Naive thymus-derived CD4-positive, alpha-beta T cell (primary cell): ENCODE measurements at places on chromosomes 12 and 14.
A peak's percentile ranks its signal among the peaks of the same experiment; 100 is the strongest.

DNA sequence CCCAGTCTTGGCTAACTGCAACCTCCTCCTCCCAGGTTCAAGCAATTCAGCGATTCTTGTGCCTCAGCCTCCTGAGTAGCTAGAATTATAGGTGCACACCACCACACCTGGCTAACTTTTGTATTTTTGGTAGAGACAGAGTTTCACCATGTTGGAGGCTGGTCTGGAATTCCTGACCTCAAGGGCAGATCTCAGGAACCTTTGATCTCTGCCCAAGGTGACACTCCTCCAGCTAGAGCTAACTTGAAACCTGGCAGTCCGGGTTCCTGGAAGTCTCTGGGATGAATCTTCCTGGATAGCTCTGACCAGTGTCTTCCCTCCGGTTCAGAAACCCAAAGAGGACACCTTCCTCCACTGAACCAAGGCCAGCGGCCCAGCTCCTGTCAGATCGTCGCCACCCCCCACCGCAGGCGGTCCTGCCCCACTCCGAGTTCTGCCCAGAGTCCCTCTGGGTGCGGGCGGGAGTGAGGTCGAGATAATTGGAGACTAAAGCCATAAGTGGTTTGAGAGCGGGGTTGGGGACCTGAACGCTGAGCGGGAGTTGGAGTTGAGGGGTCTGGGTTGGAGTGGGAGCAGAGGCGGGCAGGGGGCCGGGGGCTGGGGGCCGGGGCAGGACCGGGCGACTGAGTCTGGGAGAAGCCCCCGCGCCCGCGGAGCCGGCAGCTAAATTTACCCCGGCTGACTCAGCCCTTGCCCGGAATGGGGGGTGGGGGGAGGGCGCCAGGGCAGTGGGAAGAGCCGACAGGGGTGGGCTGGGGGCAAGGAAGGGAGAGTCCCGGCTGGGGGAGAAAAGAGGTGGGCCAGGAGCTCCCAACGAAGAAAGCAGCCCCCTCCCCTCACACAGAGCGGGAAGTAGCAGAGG, 4.7 kb downstream of the DDN start:
- H3K27me3 ChIP-seq: no peaks in the 10 kb centered on the region
- H3K36me3 ChIP-seq: no peaks in the 10 kb centered on the region
- H3K4me3 ChIP-seq: no peak overlapping the region
- H3K27ac ChIP-seq: no peak overlapping the region
- no peak for DNase-seq

DNA sequence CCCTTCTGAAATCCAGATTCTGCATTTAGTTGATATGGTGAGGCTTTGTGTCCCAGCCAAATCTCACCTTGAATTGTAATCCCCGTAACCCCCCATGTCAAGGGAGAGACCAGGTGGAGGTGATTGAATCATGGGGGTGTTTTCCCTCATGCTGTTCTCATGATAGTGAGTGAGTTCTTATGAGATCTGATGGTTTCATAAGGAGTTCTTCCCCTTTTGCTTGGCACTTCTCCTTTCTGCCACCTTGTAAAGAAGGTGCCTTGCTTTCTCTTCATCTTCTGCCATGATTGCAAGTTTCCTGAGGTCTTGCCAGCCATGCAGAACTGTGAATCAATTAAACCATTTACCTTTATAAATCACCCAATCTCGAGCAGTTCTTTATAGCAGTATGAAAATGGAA, 23.1 kb upstream of the C12orf42 start:
- H3K27ac ChIP-seq: no peak overlapping the region
- no peak for DNase-seq
- H3K36me3 ChIP-seq: no peaks in the 10 kb centered on the region
- no peaks in the 10 kb centered on the region for H3K27me3 ChIP-seq
- no peak overlapping the region for H3K4me3 ChIP-seq

- DNase-seq: no peak
- no peaks in the 10 kb centered on the region for H3K36me3 ChIP-seq
- no peaks in the 10 kb centered on the region for H3K4me1 ChIP-seq
- H3K27me3 ChIP-seq: no peaks in the 10 kb centered on the region
Observed at GRCh38 chr12:42450248-42450647, 124.3 kb downstream of the PPHLN1 start.

GRCh38 chr14:59254146-59254910, 65.9 kb downstream of the DAAM1 start:
- H3K27ac ChIP-seq: no peak overlapping the region
- H3K27me3 ChIP-seq: no peaks in the 10 kb centered on the region
- H3K36me3 ChIP-seq: no peaks in the 10 kb centered on the region

DNA sequence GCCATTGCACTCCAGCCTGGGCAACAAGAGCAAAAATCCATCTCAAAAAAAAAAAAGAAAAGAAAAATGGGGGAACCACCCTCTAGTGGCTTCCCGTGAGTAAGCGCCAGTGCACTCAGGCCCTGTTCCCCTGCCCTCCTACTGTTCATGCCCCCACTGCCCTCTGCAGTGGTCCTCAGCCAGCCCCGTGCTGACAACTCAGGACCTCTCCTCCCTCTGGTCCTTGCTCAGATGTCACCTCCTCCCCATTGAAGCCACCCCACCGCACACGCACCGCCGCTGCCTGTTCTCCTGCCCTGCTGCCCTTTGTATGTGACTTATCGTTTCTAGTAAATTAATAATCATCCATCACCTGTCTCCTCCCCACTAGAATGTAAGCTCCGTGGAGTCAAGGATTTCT, 58.8 kb upstream of the DYNC1H1 start:
- DNase-seq: no peak
- H3K4me1 ChIP-seq: no peaks in the 10 kb centered on the region
- H3K27me3 ChIP-seq: no peaks in the 10 kb centered on the region
- H3K4me3 ChIP-seq: no peak overlapping the region
- peaks cover 76% of the 10 kb centered on the region for H3K36me3 ChIP-seq

DNA sequence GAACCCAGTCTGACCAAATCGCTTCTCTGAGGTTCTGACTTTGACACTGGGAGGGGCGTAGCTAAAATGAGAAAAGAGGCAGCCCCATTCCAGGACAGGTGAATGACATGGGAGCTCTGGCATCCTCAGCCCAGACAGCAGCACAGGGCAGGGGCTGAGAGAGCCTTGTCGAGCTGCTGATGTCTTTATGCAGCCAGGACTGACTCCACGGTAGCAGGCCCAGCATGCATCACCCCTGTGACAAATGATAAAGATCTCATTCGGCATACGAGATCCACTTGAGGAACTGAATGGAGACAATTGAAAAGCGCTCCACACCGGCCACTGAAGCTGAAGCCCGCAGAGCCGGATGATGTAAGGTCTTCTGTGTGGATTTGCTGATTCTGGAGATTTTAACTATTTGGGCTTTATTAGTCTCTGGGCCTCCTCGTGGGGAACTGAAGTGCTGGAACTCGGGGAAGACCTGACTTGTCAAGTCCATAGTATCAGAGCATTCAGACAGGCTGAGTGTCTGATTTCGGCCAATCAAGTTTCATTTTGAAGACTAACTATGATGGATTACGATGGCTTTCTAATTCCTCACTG, 56.9 kb upstream of the MAP1LC3B2 start:
- H3K27me3 ChIP-seq: no peaks in the 10 kb centered on the region
- DNase-seq: no peak
- H3K36me3 ChIP-seq: no peaks in the 10 kb centered on the region
- H3K4me3 ChIP-seq: no peak overlapping the region

- no peaks in the 10 kb centered on the region for H3K27me3 ChIP-seq
- DNase-seq: no peak
- no peaks in the 10 kb centered on the region for H3K36me3 ChIP-seq
- H3K4me1 ChIP-seq: no peaks in the 10 kb centered on the region
Observed at GRCh38 chr14:40410708-40411107, 978.5 kb upstream of the FBXO33 start.

DNA sequence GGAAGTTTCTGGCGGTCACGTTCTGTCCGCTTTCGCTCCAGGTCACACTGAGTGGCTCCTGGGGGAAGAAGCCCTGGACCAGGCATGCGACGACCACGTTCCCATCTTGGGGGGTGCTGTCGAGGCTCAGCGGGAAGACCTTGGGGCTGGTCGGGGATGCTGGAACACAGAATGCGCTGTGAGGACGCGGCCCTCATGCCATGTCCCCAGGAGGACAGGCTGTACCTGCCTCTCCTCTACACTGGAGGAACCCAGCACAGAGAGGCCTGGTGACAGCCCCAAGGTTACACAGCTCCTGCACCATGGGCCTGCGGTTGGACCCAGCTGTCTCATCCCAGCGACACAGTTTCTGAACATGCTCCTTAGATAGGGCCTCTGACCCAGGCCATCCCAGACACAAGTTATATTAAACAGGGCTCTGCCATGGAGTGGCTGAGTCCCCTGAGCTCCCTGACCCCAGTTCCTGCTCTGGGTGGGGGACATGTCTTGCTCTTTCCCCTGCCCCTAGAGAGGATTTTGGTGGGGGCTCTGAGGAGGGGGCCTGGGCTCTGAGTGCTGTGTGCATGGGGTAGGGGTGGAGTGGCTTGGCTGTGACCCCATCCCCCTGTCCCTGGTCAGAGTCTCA, 62.0 kb downstream of the TMEM121 start:
- no peak for DNase-seq
- no peaks in the 10 kb centered on the region for H3K27me3 ChIP-seq
- H3K4me3 ChIP-seq: no peak overlapping the region

DNA sequence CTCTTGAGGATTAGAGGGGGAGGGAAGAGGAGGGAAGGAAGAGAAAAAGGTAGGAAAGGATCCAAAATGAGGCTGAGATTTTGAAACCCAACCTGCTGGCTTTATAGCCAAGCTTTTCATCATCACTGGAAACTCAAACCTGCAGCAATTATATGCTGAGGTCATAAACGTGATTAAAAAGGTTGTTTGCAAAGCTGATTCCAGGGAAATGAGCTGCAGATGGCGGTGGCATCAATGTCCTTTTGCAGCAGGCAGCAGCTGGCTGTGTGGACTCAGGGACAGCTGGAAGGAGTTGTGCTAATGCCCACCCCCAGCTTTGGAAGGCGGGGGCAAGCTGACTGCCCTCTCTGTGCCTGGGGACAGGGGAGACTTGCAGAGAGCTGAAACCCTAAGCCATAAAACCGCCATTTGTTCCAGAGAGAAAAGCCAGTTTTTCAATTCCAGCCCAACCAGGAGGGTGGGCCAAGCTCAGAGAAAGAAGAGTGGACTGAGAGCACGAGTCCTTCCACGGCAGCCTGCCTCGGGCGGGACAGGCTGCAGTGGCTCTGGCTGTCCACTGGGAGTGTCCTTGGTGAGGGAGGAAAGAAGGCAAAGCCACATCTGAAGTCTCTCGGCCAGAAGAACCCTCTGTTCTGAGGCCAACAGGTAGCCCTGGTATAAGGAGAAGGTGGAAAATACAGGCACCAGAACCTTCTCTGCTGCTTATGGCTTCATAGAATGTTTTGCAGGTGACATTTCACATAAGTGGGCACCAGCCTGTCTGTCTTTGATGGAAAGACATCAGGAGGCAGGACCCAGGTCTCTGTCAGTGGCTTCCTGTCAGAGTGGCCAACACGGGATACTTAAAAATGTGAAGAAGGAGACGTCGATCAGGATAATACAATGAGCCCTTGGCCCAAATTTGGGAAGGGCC, 90.7 kb downstream of the SINHCAF start:
- H3K4me1 ChIP-seq: no peaks in the 10 kb centered on the region
- H3K36me3 ChIP-seq: no peaks in the 10 kb centered on the region
- no peak overlapping the region for H3K27ac ChIP-seq
- H3K27me3 ChIP-seq: no peaks in the 10 kb centered on the region
- no peak overlapping the region for H3K4me3 ChIP-seq
- DNase-seq: no peak

- H3K36me3 ChIP-seq: no peaks in the 10 kb centered on the region
- DNase-seq: no peak
- peak overlapping the region; percentile 85 for H3K27ac ChIP-seq
Observed at GRCh38 chr12:54357506-54358190, 6.6 kb downstream of the GPR84 start.

DNA sequence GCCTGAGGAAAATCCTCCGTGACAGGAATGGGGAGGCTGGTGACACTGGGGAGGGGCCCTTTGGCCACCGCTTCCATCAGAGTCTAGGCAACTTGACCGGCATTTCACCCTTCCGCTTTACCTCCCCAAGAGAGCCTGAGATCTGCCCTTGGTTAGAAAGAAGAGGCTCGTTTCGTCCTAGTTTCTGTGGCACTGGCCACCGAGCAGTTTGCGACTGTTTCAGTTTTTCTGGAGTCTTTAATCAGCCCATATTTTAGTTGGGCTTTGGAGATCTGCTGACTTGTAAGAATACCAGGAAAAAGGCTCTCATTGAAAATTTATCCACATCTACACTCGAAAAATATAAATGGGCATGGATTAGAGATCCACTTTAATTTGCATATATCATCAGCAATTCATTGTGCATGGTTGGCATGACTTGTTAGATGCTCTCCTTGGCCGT, 414 bp upstream of the ANKS1B start:
- H3K36me3 ChIP-seq: no peaks in the 10 kb centered on the region
- no peaks in the 10 kb centered on the region for H3K4me1 ChIP-seq
- DNase-seq: no peak
- H3K27me3 ChIP-seq: no peaks in the 10 kb centered on the region

DNA sequence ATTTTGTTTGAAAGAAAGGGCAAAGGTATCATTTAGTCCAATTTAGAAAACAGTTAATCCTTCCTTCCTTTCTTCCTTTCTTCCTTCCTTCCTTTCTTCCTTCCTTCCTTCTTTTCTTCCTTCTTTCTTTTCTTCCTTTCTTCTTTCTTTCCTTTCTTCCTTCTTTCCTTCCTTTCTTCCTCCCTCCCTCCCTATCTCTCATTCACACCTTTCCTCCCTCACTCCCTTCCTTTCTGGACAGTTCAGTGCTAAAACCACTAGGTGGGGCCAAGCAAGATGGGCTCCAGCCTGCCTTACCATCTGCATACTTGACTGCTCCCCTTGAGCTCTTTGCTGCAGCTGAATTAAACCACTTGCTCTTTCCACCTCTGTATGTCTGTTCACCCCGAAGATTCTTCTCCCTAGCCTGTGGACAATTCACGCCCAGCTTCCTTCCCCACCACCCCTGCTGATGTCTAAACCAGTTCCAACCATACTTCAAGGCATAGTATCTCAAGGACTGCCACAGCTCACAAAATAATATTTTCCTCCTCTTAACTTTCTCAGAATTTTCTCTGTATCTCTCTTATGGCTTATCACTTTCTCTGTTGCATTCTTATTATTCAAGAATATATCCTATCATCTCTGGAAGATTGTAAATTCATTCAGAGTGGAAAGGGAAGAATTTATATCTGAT, 78.0 kb downstream of the DBX2 start:
- no peak overlapping the region for H3K4me3 ChIP-seq
- peaks cover 3% of the 10 kb centered on the region for H3K27me3 ChIP-seq
- no peaks in the 10 kb centered on the region for H3K4me1 ChIP-seq
- H3K36me3 ChIP-seq: no peaks in the 10 kb centered on the region
- H3K27ac ChIP-seq: no peak overlapping the region

GRCh38 chr12:131045705-131046460, 92.2 kb downstream of the ADGRD1 start:
- H3K4me1 ChIP-seq: no peaks in the 10 kb centered on the region
- no peak overlapping the region for H3K4me3 ChIP-seq

GRCh38 chr12:32466986-32467711, 67.8 kb downstream of the FGD4 start:
- no peak overlapping the region for H3K4me3 ChIP-seq
- DNase-seq: no peak
- H3K4me1 ChIP-seq: no peaks in the 10 kb centered on the region
- no peaks in the 10 kb centered on the region for H3K27me3 ChIP-seq
